ENCODE measurements at places on chromosomes 3 and 15.

DNA sequence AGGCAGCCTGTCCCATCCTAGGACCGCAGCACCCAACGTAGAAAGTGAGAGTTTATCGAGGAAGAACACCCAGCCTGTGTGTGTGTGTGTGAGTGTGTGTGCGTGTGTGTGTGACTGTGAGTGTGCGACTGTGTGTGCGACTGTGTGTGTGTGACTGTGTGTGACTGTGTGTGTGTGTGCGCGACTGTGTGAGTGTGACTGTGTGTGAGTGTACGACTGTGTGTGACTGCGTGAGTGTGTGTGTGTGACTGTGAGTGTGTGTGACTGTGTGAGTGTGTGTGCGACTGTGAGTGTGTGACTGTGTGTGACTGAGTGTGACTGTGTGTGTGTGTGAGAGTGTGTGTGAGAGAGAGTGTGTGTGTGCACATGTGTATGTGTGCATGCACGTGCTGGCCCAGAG, 15.1 kb upstream of the DLL4 start:
- no peak for DNase-seq

DNA sequence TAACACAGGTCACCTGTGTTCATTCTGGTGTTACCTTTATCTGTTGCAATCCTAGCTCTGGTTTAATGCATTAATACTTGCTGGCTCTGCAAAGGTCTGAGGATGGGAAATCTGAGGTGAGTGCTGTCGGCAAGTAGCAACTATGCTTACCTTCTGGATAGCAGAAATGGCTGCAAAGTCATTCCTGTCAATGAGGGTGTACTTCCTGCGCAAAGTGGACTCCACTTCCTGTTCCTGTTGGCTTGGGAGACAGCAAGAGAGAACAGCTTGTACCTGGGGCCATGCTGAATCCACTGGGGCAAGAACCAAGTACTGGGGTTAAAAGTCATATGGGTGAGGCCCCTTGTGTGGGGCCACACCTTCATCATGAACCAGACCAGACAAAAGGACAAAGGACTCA, 37.3 kb downstream of the KIF9 start:
- no peak for DNase-seq

DNA sequence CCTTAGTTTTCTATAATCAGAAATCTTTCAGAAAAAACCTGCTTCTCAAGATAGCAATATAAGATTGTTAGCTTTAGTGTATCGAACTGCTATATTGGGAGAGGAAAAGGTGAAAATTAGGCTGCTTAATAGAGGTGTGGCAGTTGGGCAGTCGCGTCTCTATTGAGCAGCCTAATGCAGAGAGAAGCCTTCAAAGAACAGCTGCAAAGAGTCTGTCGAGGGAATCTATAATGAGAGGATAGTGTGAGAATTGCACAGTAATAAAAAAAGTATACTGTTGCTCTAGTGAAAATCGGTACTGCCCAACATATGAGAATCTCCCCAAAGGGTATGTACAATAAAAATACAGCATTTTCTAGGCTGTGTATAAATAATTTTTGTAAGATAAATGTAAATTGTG, 184.4 kb downstream of the TCF12 start:
- DNase-seq = no peak

DNA sequence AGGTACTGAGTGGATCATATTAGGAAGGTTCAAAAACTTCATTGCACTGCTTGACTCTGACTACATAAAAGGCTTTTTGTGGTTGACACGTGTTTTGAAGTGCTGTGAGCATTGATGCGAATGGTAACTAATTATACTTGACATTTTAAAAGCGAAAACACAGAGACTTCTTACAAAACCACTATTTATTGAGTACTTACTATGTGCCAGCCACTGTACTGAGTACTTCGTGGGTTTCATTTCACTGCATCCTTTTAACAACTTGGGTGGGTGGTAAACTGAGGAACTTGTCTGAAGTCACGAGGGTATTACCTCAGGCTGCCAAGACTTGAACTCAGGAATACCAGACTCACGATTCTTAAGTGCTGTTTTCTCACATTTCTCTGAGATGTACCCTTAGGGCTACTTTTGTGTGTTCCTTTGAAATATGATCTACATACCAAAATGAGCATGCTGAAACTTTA, 45.3 kb upstream of the PPP4R2 start:
- no peak for DNase-seq

- no peak for DNase-seq
These were observed 198.7 kb upstream of the CHRNA7 start for GRCh38 chr15:31831596-31831995.

GRCh38 chr15:84749111-84749991, 959 bp downstream of the ZNF592 start:
- no peak for DNase-seq

GRCh38 chr3:141876891-141877621, 613 bp downstream of the ATP1B3 start:
- DNase-seq = peak; percentile 52

- DNase-seq = no peak
These were observed 298.9 kb downstream of the LRTM1 start for GRCh38 chr3:54628888-54629441.

- DNase-seq = no peak
These were observed 67.9 kb upstream of the CHL1 start for GRCh38 chr3:128515-129172.

GRCh38 chr3:2937055-2937454, 173.1 kb downstream of the IL5RA start:
- DNase-seq = no peak

DNA sequence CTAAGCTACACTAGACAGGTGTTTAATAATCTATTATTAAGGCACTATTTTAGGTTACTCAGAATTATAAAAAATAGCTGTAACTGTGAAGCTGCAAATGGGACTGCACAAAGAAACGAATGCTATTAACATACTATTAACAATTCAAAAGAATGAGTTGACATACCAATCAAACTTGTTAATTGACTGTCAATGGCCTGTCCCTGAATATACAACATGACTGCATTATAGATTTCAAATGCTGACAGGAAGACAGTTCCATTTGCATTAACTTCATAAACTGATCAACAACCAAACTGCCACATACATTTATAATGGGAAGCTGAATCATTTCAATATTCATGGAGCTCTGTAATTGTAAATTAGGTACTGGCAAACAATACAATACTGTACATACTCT, 169.0 kb upstream of the NANOGP8 start:
- DNase-seq = no peak

GRCh38 chr3:150036780-150037179, 66.1 kb upstream of the PFN2 start:
- DNase-seq = no peak

DNA sequence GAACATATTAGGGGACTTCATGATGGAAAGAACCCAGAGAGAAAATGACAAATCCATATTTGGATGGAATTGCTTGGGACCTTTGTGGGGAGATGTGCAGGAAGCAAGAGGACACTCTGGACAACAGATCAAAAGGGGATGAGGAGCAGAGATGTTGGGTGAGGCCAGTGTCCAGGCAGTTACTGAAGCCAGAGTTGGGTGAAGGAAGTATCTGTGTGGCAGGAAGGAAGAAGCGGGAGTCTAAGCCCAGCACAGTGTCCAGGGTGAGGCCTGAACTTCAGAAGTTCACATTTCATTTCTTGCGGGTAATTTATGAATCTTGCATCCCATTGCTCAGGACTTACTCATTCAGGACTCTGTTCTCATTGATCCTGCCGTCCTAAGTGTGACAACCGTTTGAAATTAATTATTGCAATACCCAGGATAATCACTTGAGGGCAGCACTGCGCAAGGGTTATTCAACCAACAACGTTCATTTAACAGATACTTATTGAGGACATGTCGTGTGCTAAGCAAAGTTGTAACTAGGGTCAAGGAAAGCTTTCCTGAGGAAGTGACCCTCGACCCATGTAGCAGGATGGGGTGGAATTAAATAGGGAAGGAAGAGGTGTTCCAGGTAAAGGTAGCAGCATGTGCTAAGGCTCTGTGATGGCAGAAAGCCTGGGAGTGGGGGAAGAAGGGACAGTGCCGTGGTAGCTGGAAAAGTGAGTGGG, 61.3 kb upstream of the CMTM8 start:
- DNase-seq = peak; percentile 46

DNA sequence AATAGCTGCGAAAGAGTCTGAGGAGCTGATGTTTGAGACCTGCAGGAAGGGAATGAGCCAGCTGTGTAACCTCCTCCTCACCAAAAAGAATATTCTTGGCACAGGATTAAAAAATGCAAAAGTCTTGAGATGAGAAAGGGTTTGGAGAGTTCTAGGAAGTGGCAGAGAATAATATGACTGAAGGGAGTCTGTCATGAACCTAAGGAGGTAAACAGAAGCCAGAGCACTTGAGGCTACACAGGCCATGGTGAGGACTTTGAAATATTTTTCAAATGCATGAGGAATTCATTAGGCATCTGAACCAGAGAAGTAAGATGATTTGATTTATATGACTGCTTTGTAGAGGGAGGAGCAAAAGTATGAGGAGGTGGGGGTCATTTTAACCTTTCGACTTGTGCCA, 347.8 kb downstream of the EPHA3 start:
- no peak for DNase-seq

GRCh38 chr3:46221391-46221790, 13.3 kb upstream of the CCR1 start:
- DNase-seq = no peak

DNA sequence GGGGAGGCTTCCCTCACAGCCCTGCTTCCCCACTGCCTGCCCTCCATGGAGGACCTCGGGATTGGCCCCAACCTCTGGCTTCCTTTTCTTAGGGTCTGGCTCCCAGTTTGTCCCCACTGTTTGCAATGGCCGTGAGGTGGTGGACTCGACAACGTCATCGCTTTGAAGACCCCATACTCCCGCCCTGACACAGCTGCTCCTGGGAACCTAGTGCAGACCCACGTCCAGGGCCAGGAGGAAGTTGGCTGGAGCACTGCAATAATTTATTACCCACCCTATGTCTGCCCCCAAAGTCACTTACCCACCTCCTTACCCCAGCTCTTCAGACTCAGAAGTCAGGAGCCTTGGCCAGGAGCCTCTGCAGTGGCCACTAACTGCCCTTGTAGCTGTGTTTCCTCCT, 11.1 kb downstream of the GRM2 start:
- no peak for DNase-seq

DNA sequence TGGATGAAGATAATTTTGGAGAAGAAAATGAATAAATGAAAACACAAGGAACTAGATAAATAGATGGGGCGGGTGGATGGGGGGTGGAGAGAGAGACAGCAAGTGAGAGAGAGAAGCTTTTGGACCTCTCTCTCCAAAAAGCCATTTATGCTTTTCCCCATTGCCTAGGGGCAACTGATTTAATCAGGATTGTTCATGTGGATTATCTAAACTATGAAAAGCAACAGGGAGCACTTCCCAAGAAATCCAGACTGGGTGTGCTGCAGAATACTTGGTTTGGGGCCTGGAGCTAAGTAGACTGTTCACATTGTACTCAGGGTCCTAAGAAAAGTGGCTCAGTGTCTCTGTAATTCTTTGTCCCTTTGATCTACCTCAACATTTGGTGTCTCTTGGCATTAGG, 367.0 kb downstream of the TIGIT start:
- DNase-seq = no peak

DNA sequence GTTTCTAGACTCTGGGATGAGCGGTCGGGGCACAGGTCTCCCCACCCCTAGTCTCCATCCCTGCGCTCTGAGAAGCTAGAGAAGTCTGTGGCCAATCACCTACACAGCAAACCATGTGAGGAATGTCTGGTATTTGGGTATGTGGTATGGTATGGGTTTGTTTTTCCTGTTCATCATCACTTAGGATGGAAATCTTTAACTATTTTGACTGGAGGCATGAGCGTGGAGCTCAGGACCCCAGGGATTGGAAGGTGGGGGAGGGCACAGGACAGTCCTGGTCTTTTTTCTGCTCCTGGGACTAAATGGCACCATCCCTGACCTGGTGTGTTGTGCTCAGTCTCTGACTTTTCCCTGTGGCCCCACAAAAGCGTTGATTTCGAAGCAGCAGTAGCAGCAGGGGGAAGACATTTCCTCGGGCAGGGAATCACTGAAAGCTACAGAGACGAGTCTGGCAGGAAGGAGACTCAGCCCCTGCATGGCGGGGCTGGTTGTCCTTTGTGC, 191.7 kb upstream of the TPM1 start:
- DNase-seq = no peak

DNA sequence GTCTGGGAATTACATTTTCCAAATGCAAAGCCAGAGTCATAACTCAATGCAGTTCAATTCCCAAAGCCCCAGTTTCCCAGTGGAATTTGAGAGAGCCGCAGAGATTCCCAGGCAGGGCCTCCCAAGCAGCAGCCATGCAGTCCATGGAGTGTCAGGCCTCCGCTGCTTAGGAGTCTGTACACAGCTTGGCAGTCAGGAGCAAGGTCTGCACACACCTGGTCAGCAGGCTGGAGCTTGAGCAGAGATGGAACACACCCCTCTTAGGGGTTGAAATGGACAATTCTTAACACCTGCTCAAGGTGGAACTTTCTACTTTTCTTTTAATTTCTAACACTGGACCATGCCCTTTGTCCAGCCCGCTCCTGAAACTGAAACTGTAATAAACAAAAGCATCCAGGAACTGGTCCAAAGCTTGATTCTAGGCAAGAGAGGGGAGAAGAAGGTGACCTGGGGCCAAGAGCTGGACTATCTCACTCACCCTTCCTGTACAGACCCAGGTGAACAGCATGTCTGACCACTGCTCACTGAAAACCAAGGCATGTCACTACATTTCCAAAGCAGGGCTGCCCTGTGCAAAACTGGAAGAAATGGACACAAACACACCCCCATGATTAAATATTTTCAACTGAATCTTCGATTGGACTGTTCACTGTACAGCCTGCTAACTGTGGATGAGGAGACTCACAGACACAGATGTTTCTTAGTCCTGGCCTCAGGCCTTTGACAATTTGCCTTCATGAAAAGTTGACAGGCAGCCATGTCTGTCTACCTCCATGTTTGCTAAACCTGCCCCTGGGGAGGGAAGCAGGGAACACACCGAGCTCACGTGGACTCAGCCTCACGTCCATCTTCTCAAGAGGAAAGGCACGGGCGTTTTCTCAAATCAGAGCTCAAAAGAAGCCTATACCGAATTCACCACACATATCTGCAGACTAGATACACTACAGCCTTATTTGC, 48.6 kb upstream of the DUSP7 start:
- DNase-seq = no peak

GRCh38 chr15:93570527-93570926, 481.5 kb upstream of the RGMA start:
- DNase-seq = no peak

DNA sequence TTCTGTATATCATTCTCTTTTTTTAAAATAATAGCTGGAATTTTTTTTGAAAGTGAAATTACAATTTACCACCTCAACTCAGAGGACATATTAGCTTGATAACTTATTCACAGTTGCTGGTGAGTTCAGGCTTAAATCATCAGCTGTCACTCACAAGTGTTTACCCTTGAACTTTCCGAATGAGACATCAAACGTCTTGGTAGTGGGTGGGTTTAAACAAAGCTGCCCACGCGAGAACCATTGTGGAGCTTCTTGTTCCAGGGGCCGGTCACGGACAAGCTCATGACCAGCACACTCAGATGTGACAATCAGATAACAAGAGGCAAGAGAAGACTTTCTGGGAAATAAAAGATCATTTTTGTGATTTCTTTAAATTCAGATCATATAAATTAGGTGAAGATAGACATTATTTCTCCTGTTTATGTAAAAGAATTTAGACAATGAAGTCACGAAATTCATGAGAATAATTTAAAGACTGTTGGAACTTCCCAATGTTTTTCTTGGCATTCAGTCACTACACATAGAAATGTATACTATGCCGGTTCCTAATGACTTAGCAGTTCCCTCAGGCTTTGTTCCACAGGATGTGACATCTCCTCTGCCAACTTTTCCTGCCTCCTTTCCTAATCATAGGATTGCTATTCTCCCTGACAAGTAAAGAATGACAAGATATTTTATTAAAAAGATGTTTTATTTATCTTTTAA, 29.3 kb downstream of the BTD start:
- no peak for DNase-seq

Data from stimulated activated CD8-positive, alpha-beta memory T cell treated with anti-CD3 and anti-CD28 coated beads, Interleukin-12 subunit alpha, Interleukin-12 subunit beta, amount 100 ng/mL, for 1 hour (primary cell).